Astrocyte of the cerebellum (primary cell): ENCODE measurements at places on chromosomes 7 and 10.

DNA sequence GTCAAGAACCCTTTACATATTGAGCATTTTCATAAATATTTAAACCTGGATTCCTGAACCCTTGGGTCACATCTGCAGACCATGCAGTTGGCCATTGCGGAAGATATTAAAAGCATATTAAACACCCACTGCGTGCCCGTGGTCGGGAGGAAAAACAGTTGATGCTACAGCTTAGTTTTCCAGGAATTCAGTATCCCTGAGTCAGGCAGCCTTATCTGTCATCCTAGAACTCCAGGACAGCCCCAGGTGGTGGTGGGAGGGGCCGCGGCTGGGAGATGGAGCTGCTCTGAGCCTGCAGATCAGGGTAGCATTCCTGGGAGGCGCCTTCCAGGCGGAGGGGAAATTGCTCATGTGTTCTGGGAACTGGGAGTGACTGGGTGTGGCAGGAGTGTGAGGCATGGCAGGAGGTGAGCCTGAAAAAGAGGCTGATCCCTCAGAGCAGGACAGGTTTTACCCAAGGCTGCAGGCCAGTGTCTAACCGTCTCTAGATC is 222.9 kb upstream of the SH2B2 start:
- no peak for DNase-seq

DNA sequence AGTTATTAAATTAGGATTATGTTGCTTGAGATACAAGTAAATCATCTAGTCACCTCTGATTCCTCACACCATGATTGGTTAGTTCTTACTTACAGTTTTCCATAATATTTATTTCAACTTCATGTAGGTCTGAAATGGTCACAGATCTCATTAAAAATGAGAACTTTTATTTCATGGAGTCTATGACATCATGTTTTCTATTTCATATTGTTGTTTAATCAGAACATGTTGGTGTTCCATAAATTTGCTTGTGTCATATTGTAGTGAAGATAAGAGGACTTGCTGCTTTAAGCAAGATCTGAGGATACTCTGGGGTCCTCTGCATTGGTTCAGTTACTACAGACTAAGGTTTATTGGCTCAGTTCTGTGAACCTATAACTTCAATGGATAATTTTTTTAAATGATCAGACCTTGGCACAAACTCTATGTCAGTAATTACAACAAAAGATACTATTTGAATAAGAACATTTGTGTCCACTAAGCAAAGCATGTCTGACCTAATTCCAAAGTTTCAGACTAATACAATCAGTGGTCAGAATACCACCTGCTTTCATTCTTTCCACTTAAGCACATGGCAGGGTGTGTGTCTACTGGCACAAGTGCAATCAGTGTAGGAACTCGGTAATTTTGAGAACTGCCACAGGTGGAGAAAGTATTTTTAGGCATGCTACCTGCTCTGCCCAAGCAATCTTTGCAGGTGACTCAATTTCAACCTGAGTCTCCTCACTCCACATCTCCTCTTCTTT is 68.5 kb downstream of the CCDC71L start:
- no peak for DNase-seq

- no peak for DNase-seq
Measured at GRCh38 chr7:153886506-153887441, 165.4 kb upstream of the DPP6 start.

DNA sequence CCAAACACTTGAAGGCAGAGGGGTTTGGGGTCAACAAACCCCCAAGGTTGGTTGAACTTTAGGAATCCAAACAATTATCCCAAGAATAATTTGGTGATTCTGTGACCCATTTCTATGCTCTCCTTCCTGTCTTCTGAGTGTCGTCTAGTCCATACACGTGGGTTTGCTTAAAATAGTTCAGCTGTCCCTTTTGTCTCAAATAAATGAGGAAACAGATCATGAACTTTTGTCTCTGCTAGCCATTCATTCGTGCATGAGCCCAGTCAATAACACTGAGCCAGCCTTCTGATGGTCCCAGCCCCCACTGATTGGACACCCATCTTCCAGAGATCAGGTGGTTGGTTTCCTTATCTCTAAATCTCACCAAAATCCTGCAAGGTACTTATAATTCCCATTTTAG is 255.4 kb downstream of the PRPF18 start:
- no peak for DNase-seq
